NCI-H1105 treated with DMSO at 0.1 percent for 48 hours (cell line): ENCODE measurements at places on chromosomes 7 and 10.
A peak's percentile ranks its signal among the peaks of the same experiment; 100 is the strongest.

GRCh38 chr7:100825751-100826513 is 1.4 kb downstream of the EPHB4 start:
- peak; percentile 3 for DNase-seq

DNA sequence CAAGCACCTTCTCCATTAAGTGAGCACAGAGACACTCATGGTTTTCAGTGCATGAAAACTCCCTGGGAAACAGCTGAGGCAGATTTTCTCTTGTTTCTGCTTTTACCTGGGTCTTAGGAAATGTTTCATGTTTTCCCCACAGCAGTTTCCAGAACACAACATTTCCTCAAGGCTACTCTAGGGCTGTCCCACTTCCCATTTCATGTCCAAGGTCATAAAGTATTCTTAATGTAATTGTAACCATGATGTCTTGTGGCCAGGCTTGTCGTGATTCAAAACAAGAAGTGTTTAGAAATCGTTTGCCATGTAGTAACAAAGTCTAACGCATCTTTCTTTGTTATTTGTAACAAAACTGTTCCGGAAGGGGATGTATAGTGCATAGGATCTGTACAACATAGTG is 83.8 kb upstream of the NRP1 start:
- no peak for DNase-seq

- no peak for DNase-seq
These were observed 333.6 kb upstream of the MAGI2 start for GRCh38 chr7:79787096-79787495.

GRCh38 chr7:157875230-157876179 is 538.7 kb downstream of the DNAJB6 start:
- peak; percentile 32 for DNase-seq

DNA sequence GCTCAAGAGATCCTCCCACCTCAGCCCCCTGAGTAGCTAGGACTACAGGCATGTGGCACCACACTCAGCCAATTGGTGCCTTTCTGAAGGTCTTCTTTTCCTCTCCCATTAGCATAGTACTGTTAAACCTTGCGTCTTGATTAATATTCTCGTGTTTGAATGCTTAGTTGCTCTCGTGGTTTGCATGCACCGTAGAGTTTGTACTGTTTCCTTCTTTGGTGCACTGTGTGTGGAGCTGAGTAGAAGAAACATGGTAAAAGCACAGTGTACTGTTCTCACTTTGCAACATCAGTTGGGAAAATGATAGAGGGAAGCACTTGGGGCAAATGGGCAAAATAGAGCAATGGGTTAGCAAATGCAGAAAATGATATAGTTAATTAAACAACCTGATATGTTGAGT is 27.6 kb upstream of the RPA3 start:
- DNase-seq: no peak

DNA sequence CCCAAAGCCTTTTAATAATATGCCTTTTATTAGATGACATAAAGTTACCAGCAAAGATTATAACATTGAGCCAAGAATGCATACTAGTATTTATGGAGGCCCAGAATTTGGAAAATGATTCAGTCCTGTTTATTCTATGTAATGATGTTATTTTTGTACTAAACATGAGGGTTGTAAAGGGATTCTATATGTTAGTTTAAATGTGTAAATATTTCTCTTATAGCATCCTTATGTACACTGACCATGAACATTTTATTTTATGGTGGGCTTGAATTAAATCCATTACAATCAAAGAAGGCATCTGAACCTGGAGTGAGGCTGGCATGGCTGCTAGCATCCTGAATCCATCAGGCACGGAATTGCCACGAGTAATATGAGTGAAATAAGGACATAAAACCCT is 80.2 kb downstream of the RAB18 start:
- DNase-seq: no peak

- no peak for DNase-seq
These were observed 631.7 kb upstream of the MGMT start for GRCh38 chr10:128835361-128835760.

DNA sequence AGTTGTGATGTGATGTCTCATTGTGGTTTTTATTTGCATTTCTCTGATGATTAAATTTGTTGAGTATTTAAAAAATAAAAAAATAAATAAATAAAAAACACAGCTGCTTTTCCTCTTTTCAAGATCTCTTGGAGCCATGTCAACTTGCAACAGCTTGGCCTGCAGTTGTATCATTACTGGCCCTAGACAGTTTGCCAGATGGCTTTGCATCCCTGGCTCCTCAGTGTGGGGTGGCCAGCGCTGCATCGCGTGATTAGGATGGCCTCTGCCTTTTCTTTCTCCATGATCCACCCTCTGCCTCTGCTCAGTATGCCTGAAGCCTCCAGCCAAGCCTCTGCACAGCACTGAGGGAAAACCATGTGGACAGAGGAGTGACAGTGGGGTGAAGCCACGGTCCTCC is 96.8 kb downstream of the PPP1R3C start:
- no peak for DNase-seq

GRCh38 chr7:108099713-108100112 is 30.4 kb downstream of the LAMB4 start:
- DNase-seq: no peak

GRCh38 chr10:102068216-102068615 is 3.1 kb downstream of the HPS6 start:
- DNase-seq: no peak

DNA sequence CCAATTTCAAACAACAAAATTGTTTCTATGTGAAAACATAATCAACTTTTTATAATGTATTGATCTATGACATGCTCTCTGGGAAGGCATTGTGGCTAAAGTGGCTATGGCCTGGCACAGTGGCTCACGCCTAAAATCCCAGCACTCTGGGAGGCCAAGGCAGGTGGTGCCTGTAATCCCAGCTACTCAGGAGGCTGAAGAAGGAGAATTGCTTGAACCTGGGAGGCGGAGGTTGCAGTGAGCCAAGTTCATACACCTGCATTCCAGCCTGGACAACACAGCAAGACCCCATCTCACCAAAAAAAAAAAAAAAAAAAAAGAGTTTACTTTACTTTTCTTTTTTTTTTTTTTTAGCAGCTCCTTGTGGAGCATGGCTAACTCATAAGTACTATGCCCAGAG is 38.9 kb upstream of the CPN1 start:
- DNase-seq: no peak

GRCh38 chr7:30645661-30646060 is 36.6 kb downstream of the CRHR2 start:
- no peak for DNase-seq

DNA sequence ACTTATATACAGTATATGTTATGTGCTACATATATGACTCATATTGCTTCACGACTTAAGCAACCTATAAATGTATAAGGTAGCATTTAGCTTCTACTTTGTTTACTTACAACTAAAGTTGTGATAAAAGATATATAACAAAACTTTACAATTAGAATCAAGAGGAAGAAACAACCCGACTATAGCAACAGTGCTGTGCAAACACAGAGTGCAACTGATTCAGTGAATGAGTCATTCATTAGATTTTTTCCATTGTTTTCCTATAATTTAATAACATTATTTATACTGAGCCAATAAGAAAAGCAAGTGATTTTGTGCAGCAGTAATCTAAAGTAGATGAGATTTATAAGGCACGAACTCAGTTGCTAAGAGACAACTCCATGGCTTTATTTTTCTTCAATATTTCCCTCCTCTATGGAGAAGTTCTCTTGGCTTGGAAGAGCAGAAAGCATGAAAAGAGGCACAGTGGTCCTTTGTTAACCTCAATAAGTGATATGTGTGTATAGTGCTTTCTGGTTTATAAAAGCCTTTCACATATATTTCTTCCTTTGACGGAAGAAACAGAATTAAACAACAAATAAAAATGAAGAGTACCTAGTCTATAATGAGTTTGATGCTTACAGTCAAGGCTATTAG is 19.8 kb downstream of the CEP41 start:
- DNase-seq: no peak

DNA sequence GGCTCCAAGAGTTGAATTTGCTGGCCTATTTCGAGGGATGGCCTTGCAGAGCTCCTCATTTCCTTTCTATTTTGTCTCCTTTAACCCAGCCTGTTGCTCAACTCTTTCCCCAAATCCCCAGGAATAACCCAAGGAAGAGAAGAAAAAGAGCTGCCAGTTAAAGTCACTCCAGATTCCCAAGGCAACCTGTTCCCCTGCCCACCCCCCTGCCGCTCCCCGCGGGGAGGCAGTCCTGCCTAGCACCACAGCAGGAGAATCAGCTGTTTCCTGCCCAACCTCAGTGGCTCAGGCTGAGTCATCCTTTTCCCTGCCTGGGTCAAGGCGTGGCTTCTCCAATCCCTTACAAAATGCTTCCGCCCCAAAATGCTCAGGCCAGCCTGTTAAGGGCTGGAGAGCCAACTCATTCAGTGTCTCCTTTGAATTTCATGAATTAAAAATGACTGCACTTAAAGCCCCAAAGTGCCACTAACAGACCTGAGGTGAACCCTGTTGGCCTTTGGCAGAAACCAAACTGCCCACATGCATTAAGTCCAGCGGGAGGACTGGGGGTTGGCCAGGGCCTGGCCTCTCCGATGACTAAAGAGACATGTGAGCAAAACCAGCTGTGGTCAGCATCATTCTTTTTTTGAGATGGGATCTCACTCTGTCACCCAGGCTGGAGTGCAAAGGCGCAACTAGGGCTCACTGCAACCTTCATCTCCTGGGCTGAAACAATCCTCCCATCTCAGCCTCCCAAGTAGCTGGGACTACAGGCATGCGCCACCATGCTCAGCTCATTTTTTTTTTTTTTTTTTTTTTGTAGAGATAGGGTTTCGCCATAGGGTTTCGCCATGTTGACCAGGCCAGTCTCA is 83.2 kb upstream of the KIF5B start:
- DNase-seq: no peak

- no peak for DNase-seq
These were observed 37.1 kb upstream of the GNAT3 start for GRCh38 chr7:80548840-80549530.

DNA sequence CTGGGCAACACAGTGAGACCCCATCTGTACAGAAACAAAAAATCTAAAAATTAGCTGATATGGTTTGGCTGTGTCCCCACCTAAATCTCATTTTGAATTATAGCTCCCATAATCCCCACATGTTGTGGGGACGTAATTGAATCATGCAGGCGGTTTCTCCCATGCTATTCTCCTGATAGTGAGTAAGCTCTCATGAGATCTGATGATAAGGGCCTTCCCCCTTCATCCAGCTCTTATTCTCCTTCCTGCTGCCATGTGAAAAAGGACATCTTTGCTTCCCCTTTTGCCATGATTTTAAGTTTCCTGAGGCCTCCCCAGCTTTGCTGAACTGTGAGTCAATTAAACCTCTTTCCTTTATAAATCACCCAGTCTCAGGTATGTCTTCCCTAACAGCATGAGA is 136.5 kb downstream of the SFMBT2 start:
- DNase-seq: no peak

DNA sequence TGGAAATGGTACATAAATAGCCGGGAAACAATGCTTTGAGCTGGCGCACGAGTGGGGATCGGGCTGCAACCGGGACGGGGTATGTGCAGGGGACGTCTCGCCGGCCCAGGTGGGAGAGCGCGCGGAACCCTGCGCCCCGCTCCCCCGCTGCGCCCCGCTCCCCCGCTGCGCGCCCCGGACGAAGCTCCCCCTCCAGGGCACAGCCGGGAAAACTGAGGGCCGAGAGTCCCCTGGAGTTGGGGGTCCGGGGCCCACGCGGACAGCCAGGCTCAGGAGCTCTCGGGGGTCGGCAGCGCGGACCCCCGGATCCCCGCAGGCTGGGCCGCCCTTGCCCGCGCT is 514 bp downstream of the RADIL start:
- DNase-seq: no peak

GRCh38 chr10:120684226-120684625 is 166.9 kb upstream of the WDR11 start:
- DNase-seq: no peak

GRCh38 chr10:127872011-127872761 is 20.6 kb downstream of the CLRN3 start:
- no peak for DNase-seq

- peak; percentile 52 for DNase-seq
These were observed 240.6 kb downstream of the DGKI start for GRCh38 chr7:137606061-137606674.
